Stimulated activated CD4-positive, alpha-beta T cell treated with anti-CD3 and anti-CD28 coated beads, Interleukin-12 subunit alpha, Interleukin-12 subunit beta, amount 100 ng/mL, for 48 hours (primary cell): ENCODE measurements at places on chromosomes 11 and 22.

GRCh38 chr22:46740910-46741780 is 3.1 kb upstream of the CERK start:
- DNase-seq, result no peak

- DNase-seq, result no peak
These were observed 83.6 kb downstream of the INSC start for GRCh38 chr11:15198284-15198683.

DNA sequence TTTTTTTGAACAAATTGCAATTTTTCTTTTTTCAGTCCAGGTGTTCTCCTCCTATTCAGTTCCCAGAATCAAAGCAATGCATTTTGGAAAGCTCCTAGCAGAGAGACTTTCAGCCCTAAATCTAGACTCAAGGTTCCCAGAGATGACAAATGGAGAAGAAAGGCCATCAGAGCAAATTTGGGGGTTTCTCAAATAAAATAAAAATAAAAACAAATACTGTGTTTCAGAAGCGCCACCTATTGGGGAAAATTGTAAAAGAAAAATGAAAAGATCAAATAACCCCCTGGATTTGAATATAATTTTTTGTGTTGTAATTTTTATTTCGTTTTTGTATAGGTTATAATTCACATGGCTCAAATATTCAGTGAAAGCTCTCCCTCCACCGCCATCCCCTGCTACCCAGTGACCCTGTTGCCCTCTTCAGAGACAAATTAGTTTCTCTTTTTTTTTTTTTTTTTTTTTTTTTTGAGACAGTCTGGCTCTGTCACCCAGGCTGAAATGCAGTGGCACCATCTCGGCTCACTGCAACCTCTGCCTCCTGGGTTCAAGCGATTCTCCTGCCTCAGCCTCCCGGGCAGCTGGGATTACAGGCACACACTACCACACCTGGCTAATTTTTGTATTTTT is 6.2 kb upstream of the UBE4A start:
- DNase-seq, result no peak

DNA sequence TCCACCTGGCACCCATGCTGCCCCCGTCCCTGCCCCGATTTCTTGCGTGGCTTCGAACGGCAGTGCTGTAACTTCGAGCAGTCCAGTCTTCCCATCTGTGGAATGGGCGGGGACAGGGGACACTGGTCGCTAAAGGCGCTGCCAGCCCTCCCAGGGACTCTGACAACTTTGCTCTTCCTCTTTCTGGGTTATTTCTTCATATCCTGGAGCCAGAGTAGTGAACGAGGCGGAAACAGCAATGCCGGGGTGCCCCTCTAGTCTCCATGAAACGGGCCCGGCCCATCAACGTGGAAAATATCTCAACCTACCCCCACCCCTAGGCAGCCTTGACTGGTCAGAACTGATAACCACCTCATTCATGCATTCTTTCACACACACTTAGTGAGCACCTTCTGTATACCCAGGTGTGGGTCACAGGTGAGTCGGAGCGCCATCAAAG is 42.8 kb downstream of the TRIOBP start:
- no peak for DNase-seq

DNA sequence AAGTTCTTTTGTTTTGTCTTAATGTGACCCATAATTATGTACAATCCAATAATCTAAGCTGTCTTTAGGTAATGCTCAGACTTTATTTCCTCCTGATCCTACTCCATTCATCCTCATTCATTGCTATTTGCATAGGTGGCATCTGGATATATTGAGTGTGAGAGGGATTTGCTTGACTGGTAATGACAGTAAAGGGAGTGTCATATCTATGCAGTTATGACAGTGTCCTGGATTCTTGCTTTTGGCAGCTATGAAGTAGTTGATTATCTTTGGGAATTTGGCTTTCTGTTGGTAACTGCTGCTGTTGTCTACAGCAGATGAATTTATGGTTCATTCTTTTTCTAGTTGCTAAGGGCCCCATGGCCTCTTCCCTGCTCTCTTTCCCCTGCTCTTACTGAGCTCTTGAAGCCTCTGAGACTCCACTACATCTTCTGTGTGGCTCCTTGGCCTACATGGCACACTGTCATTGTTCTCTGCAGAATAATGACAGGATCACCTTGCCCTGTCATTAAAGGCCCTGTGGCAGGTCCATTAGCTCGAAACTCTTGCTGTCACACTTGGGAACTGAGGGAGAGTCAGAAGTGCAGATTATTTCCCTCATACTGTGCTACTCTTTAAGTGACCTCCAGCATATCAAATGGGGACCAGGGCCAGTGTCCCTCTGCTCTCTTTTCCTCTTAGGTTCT is 20.1 kb upstream of the ACAT1 start:
- no peak for DNase-seq

DNA sequence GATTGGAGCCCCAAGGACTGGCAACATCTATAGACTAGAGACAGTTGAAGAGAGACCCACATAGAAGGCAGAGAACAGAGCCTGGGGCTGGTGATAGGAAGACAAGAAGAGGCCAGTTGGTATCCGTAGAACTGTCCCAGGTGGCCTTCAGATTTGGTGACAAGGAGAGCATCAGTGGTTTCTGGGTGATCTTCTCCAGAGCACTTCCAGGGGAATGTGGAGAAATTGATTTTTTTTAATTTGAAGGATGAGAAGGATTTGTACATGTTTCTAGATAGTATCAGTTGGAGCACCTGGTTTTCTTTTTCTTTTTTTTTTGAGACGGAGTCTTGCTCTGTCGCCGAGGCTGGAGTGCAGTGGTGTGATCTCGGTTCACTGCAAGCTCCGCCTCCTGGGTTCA is 14.8 kb downstream of the SLC3A2 start:
- no peak for DNase-seq

DNA sequence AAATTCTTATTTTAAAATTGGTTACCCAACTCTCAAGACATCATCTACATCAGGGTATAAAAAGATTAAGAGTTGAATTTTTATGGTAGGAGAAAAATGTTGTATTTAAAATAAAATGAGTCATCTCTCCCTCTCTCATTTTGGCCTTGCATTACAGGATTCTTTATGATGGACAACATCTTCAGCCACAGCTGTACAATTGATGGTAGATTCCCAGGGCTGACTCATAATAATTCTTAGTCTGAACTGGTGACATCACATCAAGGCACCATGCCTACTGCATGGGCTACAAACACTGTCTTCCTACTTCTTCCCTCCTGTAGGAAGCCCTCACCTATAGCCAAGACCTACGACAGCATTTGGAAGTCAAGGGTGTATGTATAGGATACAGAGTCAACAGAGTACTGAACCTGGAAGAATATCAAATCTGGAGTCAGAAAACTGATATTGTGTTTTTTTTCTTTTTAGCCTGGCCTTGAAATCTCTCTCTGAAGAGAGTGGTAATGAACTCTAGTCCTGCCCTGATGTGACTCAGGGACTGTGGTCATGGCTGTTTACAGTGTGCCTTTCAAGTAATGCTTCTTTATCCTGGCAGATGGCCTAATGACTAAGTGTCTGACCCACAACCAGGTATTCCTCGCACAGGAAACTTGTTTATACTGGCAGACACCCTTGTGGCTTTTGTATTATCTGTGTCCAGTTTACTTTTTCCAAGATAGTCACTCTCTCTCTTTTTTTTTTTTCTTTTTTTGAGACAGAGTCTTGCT is 32.5 kb downstream of the MRGPRX2 start:
- no peak for DNase-seq

DNA sequence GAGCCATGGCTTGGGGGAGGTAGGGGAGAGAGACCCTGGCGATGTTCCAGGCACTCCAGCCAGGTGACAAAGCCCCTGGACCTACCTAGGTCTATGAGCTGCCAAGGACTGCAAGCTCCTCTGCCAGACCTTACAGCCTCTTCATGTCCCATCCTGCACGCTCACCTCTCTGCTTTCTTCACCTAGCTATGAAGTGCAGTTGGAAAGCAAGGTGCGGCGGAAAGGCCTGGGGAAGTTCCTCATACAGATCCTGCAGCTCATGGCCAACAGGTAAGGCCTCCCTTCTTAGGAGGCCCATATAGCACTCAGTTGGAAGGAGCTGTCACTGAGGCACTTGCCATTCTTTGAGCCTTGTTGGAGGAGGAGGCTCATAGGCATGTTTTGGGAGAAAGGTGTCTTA is 13.8 kb downstream of the NAA40 start:
- no peak for DNase-seq

GRCh38 chr11:132154781-132155180 is 784.4 kb downstream of the NTM start:
- DNase-seq, result no peak

DNA sequence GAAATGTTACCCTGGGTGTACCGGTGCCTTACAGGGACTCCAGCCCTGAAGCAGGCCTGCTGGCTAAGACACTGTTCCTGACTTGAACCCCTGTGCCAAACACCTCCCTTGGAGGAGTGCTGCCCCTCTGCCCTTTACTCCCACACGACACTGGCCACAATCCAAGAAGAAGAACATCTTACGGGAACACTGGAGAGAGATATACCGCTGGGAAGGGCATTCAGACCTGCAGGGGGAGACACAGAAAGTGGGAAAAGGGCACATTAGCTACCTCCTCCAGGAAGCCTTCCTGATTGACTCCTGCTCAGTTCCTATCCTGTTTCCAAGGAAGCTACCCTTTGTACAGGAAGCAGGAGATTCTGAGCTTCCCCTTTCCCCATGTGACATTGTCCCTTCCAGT is 18.7 kb downstream of the TMPRSS13 start:
- no peak for DNase-seq

- DNase-seq, result no peak
These were observed 147.2 kb downstream of the TRPC6 start for GRCh38 chr11:101436511-101437142.

- DNase-seq, result no peak
These were observed 1.1 kb downstream of the PANX1 start for GRCh38 chr11:94129512-94130297.

DNA sequence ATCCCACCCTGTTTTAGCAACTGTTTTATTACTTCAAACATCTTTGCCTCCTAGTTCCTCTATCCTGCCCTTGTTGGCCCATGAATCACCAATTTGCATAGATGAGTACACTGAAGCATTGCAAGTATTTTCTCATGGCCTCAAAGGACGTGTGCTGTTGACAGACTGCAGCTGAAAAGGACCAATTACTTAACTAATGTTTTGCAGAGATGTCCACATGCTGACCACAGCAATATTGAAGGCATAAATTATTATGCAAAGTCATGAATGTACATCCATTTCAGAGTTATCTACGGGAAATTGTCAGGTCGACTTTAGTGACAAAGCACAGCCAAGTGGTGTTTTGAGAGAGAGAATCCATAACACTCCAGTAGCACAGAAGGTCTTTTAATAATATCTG is 64.8 kb downstream of the CADM1 start:
- DNase-seq, result no peak

GRCh38 chr11:107665018-107665417 is 46.8 kb downstream of the SLN start:
- no peak for DNase-seq

- peak; percentile 88 for DNase-seq
These were observed 11.6 kb upstream of the RNH1 start for GRCh38 chr11:518463-519202.

GRCh38 chr11:10268746-10269488 is 25.1 kb downstream of the SBF2 start:
- no peak for DNase-seq

GRCh38 chr11:45301537-45302246 is 15.6 kb upstream of the SYT13 start:
- DNase-seq, result no peak

DNA sequence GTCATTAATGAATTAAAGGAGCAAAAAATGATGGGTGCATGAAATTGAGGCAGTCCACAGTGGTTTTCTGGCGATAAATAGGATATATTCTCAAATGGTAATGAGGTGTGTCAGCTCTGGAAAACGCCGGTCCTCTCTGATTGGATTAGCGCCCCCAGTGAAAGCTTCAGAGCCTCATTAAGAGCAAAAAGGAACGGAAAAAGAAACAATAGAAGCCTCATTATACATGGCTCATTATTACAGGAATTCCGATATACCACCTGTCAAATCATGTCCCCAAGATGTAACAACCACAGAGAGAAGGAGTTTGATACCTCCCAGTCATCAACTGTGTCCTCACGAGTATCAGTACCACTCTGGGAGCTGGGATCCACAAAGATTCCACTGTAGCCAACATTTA is 175.7 kb upstream of the PITPNB start:
- no peak for DNase-seq

DNA sequence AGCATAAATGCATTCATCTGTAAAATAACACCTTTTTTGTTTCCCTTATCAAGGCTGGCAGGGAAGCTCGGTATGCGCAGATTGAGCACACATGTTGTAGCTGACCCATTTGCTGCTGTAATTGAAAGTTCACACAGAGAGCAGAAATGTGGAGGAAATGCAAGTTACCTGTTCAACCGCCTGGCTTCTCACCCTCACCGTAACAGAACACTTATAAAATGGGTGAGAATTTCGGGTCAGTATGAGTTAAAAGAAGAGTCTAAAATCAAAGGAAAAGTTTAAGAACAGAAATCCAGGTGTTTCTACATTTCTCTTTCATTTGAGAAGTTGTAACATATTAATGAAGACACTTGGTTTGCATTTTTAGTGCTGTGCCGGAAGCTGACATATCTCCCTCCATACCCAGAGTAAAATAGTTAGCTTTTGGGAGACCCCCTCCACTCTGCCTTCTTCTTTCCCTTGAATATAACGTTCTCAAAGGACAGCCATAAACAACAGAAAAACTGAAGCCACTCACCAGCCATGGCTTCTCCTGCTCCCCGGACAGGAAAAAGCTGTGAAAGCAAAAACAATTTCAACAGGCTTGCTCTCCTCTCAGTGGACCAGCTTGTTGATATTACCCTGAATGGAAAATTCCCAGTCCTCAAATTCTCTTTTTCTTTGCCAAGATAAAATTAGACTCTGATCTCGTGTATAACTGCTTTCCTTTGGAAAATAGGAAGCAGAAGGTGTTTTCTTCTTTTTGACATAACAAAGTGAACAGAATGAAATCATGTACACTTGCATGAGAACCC is at the start of gene CASP12:
Gene CASP12, minus strand, starts transcription at position 570 of the 794 bp plus-strand sequence.
- DNase-seq, result no peak

GRCh38 chr11:64784813-64785581 is 6.7 kb upstream of the SF1 start:
- DNase-seq, result no peak

DNA sequence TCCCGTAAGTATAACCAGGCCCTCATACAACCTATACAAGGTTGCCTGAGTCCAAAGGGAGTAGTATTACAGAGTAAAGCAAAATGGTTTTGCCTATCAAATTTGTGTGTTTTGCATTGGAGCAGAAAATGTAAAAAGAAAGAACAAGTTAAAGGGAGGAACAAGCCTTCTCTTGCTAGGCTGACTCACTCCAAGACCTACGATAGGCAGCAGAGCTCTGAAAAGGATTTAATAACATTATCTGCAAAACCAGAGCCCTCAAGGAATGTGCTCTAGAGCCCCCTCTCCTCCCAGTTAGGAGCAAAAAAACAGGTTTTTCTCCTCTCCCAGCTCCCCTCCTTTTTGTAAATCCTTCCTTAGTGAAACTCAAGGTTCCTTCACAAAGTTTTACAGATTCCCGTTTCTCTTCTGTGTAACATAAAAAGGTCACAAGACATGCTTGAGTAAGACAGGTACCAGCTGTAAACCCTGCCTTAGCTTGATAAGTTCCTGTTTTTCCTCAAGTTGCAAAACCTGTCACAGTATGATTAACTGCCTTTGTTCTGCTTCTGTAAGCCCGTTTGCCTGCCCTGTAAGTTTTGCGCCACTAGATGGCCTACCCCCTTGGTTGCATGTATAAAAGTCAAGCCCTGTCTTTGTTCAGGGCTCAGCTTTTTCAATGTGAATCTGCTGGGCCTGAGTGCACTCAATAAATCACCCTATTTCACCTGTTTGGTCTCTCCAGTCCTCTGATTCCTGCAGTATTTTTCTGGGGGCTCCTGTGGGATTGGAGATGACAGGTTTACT is 498.2 kb downstream of the KCNA4 start:
- no peak for DNase-seq
